ENCODE measurements at places on chromosomes 3 and 15. TPM values are rescaled to one million over a fixed set of nuclear protein-coding genes. Genes with fewer than 3 reads are reported as not detected.

Gene CCR2
- 15.8 TPM for total RNA-seq

Gene PLCL2
- total RNA-seq = 12.1 TPM

Gene SEMA6D
- 10.2 TPM for total RNA-seq

Gene RTP1
- total RNA-seq = not detected

Gene TRAT1
- 1.3 TPM for total RNA-seq

Gene HTR3E
- total RNA-seq = not detected

Gene C3orf20
- total RNA-seq = not detected

Gene CASR
- not detected for total RNA-seq

Gene CLRN1
- total RNA-seq = not detected

Gene PIGZ
- total RNA-seq = 4.6 TPM

Gene NLGN1
- 3.9 TPM for total RNA-seq

GRCh38 chr3:71355862-71356261 is 227.7 kb downstream of the FOXP1 start:
- no peak for DNase-seq

DNA sequence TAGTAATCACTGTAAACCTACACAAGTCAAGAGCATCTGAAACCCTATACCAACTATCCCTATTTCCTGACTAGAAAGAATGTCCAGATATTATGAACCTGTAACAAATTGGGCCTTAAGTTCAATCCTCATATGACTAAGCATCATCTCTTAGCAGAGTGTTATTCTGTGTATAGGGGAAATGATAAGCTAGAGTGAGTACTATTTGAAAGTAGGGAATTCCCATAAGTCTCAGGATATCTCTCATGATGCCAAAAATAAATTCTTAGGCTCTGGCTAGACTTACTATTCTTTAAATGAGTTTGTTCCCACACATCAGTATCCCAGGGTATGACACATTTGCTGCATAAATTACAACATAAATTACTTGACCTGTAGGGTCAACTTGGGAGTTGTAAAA is 15.3 kb downstream of the MRPL47 start:
- no peak for DNase-seq

DNA sequence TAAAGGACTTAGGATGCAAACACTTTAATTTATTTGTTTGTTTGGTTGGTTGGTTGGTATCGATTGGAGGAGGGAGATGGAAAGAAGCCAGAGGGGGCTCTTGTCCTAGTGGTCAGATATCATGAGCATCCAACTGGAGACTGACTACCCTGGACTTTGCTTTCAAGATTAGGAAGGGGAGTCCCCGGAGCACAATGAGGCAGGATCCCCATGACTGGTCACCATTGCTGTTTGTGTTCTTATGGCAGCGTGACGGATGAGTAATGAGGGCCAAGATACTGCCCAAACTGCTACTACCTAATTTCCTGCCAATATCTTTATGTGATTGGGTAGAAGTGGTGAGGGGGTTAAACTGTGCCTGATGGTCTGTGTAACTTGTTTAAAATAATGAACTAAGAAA is 354.6 kb upstream of the ROPN1 start:
- no peak for DNase-seq

- no peak for DNase-seq
Observed at GRCh38 chr3:17355591-17355990, 386.8 kb downstream of the TBC1D5 start.

- no peak for DNase-seq
Observed at GRCh38 chr3:38001456-38002081, 11.0 kb downstream of the VILL start.

- no peak for DNase-seq
Observed at GRCh38 chr3:5332270-5332956, 144.9 kb downstream of the EDEM1 start.

DNA sequence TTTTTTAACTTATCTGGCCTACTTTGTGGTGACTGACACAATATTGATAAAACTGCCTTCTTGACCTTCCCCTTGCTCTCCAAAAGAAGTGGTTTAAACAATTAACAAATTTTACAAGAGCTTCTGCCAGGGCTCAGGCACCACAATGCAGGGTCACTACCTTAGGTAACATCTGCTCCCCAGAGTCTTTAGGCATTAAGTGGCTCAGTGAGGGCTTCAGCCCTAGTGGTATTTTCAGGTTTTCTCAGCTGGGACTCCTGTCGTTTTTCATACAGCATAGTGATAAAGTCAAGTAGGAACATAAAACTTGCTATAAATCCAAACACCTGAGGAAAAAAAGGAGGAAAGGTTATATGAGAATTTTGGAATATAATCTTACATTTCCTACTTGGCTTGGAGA is 18.9 kb downstream of the CMTM6 start:
- DNase-seq = no peak

DNA sequence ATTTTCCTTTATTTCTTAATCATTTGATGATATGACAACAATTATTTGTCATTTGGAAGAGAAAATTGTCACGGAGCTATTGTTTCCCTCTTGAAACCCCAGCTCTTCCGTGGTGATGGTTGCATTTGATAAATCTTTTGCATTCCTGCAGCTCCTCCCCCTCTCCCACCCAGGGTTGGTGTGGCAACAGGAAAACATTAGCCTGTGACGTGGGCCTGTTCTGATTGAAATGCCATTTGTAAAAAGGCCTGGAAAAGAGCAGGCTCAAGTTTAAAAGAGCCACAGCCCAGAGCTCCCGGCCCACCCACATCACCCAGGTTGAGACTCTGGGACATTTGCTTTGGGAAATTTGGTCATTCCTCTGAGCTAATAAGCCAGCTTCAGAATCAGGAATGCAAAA is 282.5 kb downstream of the RPLP1 start:
- no peak for DNase-seq

- no peak for DNase-seq
Observed at GRCh38 chr15:62491642-62492041, 326.6 kb upstream of the C2CD4B start.

GRCh38 chr3:4581920-4582611 is 88.9 kb downstream of the ITPR1 start:
- DNase-seq = no peak

GRCh38 chr3:112003321-112004080 is 4.8 kb downstream of the TAGLN3 start:
- no peak for DNase-seq

GRCh38 chr15:52137432-52138357 is 25.1 kb upstream of the BCL2L10 start:
- DNase-seq = no peak

DNA sequence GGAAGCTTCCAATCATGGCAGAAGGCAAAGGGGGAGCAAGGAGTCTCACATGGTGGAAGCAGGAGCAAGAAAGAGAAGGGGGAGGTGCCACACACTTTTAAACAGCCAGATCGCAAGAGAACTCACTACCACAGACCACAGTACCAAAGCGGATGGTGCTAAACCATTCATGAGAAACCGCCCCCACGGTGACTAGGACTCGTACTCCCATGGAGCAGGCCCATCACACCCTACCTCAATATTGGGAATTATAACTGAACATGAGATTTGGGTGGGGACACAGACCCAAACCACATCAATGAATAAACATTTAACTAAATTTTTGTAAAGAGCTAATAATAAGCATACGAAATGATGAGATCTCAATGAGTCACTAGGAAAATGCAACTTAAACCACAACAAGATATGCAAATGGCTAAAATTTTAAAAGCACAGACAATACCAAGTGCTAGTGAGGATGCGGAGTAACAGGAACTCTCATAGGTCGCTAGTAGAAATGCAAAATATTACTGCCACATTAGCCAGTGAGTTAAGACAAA is 10.0 kb downstream of the MRPS25 start:
- DNase-seq = no peak

- DNase-seq = peak; percentile 79
Observed at GRCh38 chr3:159763602-159764489, 224.8 kb upstream of the IL12A start.

GRCh38 chr3:66655671-66656070 is 154.8 kb upstream of the LRIG1 start:
- no peak for DNase-seq

GRCh38 chr15:84685304-84685703 is 27.3 kb upstream of the NMB start:
- peak; percentile 62 for DNase-seq

DNA sequence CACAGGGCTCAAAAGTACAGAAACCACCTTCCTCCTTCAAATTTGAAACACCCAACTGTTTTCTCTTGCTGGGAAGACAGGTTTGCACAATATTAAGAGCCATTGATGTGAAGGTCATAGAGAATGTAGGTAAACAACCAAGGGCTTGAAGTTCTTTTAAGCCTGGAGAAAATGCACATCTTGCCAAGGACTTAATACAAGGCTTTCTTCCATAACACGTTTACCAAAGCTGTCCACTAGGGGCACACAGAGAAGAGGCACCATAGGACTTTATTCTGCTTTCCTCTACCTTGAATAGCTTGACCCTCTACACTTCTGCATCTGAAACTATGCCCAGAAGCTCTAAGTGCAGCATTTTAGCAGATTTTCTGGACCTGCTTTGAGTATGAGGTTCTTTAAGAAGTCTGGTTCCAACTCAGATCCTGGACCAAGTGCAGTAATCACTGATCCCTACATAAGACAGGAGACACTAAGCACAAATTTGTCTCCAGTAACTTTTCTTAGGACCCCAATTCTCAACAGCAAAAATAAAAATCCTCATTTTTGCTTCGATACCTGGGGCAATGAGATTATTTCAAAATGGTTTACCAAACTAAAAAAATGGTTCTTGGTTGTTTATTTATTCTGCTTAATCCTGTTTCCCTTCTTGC is 138.0 kb downstream of the FBN1 start:
- no peak for DNase-seq

GRCh38 chr3:45932112-45932511 is 11.2 kb upstream of the CXCR6 start:
- DNase-seq = peak; percentile 57

DNA sequence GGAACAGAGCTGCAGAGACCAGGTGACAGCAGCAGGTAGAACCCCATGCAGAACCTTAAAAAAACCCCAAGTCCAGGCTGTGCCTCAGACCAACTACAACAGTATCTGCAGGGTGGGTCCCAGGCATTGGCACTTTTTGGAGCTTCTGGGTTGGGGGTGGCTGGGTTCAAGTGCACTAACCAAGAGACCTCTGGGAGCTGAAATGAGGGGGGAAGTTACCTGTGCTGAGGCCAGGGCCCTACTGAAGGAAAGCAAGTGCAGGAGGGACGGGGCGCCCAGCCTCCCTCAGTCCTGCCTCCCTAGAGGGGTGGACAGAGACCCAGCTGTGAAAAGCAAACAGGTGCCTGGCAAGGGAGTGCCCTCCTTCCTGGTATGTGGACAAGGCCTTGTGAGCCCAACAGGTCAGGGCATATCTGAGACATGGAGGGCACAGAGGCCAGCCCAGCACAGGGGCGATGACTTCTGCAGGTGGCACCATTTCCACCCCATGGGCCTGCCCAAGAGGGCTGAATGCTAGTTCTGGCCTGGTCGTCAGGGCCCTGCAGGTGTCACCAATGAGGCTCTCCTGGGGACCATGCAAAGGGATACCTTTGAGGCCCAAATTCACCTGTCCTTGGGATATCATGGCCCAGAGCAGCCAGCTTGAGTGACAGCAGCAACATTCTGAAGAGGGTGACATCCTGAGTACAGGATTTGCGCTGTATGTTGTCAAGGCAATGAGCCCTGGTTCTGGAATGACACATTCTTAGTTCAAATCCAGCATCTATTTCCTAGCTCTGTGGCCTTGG is 18.7 kb downstream of the CTSH start:
- no peak for DNase-seq

DNA sequence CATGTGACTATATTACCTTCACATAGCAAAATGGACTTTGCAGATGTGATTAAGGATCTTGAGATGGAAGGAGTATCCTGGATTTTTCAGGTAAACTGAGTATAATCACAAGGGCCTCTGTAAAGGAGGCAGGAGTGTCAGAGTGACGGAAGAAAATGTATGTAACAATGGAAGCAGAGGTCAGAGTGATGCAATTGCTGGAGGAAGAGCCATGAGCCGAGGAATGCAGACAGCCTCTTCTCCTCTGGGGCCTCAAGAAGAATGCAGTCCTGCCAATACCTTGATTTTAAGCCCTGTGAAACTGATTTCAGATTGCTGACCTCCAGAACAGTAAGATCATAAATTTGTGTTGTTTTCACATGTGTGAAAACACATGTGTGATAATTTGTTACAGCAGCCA is 15.1 kb downstream of the HEMK1 start:
- DNase-seq = no peak

DNA sequence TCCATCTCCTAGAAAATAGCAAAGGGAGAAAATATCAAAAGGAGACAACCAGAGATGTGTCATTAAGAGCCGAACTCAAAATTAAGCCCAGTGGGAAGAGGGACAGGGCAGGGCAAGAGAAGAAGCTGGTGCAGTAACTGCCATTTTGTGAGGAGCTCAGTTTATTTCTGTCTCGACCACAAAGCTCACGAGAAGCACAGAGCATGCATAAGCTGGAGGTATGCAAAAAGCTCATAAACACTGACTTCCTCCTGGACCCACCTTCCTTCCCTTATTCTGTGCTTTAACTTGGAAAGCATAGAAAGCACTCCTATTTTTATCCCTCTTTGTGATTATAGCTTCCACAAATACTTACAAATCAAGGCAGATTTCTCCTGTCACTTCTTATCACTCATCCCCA is 81.3 kb downstream of the DGKG start:
- DNase-seq = no peak

GRCh38 chr15:67413770-67414390 is 107.1 kb upstream of the C15orf61 start:
- no peak for DNase-seq

DNA sequence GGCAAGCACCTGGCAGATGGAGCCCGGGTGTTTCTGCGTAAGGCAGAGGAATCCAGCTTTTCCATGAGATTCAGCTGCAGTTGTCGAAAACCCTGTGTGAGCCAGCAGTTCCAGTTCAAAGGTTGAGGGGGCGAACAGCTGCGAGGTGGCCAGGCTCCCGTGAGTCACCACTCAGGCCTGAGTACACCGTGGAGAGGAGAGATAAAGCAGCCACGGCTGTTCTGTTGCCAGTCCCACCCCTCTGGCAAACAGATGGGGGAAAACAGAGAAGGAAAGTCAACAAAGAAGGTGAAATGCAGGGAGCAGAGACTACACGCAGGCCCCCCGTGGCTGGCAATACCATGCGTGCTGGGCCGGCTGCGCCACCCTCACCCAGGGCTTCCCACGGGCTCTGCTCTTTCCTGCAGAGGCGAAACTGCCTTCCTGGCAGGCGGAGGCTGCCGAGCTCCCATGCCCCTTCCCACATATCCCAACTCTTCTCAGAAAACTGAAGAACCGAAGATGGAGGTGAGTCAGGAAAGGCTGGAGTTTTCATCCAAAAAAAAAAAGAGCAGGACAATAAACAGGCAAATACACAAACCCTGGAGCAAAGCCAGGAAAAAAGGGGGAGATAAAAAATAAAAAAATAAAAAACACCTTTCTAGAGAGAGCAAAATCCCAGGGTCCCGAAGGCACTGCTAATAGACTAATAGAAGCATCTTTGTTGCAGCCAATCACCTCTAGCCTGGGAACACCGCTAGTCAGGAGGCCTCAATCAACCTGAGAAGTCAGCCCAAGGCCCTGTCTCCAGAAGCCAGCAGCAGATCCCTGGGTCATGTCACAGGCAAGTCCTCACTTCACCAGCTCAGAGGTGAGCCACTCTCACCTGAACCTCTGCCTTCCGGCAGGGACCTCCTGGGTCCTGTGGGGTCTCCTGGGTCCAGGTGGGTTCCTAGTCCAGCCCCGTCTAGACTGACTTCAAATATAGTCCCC is 37.7 kb downstream of the FAM174B start:
- DNase-seq = peak; percentile 75

All from lower lobe of right lung (tissue), 2 donors.